ENCODE measurements at places on chromosomes 13 and 19.

GRCh38 chr13:79966059-79966458, 374.9 kb downstream of the SPRY2 start:
- DNase-seq = no peak

DNA sequence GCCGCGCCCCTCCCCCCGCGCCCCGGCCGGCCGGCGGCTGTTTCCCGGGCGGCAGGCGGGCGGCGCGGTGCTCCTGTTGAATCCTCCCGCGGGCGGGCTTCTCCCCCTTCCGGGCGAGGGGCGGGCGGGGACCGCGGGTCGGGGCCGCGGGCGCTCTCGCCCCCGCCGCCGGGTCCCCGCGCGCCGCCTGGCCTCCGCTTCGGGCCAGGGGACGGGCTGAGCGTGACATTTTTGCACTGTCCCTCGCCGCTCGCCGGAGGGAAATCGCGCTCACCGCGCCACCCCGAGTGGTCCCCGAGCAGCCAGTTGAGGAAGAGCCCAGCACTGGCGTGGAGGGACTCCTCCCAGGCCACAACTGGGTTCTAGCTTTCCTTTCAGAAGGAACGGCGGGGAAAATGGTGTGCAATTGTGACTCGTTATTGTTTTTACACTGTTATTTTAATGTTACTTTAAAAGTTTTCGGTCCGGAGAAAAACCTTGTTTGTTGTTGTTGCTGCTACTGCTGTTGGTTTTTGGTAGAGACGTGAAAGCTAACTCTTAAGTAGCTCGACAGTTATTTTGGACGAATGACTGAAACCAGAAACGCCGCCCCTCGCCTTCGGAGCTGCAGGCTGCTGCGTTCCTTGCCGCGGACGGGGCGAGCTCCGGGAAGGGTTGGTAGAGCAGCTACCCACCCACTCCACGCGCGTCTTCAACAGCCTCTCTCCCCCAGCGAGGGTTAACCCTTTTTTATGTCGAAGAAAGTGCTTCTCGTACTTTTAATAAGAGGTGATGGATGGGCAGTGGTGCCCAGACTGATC, 959 bp downstream of the PDS5B start:
- peak; percentile 21 for DNase-seq

DNA sequence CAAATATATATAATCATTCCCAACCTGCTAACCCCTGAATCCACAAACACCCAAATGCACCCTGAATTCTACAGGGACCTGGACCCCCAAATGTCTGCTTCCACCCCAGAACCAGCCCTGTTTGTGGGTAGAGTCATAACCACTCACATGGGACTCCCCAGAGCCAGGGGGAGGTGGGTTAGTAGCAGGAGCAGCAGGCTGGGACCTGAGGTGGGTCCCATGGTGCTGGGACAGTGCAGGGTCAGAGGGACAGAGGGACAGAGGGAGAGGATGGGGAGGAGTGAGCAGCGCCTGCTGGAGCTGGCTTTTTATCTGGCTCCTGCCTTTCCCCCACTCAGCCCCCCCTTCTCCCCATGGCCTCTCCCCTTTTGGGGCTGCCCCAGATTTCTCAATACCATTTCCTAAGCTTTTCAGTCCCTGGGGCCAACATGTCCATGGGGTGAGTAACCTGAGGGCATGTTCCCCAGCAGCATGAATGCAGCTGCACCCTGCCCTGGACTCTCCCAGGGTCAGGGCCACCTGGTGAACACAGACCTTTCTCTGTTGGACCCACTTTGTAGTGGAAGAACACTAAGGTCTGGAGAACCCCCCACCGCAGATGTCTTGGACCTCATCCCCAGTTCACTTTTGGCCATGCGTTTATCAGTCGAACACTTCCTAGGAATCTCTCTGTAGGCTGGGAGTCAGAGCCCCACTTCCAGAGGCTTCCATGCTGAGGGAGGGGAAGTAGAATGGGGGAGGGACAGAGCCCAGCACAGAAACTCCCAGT, at the start of gene C3:
TSS of gene C3 (minus strand) at position 282 of the 769 bp plus-strand sequence. CDS start at position 221, 61 bp downstream.
- no peak for DNase-seq

DNA sequence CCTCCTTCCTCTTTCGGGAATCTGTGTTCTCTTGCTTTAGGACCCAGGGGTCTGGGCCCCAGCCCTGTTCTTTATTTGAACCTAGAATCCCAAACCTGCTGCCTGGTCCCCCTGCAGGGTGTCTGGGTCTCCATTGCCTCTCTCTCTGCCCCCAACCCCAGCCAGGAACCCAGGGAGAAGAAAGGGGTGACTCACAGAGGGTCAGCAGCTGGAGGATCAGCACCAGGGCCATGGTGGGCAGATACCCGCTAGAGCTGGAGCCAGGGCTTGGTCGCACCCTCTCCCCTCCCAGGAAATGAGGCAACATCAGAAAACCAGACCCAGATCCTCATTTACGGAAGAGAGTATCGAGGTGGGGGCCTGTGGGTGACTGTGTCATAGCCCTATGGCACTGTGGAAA, at the start of gene OSCAR:
TSS of gene OSCAR (minus strand) at position 243 of the 400 bp plus-strand sequence. CDS start at position 232, 11 bp downstream.
- no peak for DNase-seq

GRCh38 chr13:100089465-100090032, 656 bp downstream of the PCCA start:
- no peak for DNase-seq

- no peak for DNase-seq
These were observed 449.7 kb downstream of the IRS2 start for GRCh38 chr13:109336730-109337129.
